ENCODE measurements at places on chromosomes 5 and 9. TPM values are rescaled to one million over a fixed set of nuclear protein-coding genes. Genes with fewer than 3 reads are reported as not detected.

- DNase-seq = no peak
These were observed 154.5 kb downstream of the DROSHA start for GRCh38 chr5:31377274-31377946.

DNA sequence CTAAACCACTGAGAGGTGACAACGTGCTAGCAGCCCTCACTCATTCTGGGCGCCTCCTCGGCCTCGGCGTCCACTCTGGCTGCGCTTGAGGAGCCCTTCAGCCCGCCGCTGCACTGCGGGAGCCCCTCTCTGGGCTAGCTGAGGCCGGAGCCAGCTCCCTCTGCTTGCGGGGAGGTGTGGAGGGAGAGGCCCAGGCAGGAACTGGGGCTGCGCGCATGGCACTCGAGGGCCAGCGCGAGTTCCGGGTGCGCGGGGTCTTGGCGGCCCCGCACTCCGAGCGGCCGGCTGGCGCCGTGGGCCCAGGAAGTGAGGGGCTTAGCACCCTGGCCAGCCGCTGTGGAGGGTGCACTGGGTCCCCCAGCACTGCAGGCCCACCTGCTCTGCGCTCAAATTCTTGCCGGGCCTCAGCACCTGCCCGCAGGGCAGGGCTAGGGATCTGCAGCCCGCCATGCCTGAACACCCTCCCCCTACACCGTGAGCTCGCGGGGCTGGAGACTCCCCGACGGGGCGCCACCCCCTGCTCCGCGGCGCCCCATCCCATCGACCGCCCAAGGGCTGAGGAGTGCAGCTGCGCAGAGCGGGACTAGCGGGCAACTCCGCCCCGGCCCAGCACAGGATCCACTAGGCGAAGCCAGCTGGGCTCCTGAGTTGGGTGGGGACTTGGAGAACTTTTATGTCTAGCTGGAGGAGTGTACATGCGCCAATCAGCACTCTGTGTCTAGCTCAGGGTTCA lies 11.8 kb upstream of the UBE2D2 start:
- DNase-seq = peak; percentile 47

DNA sequence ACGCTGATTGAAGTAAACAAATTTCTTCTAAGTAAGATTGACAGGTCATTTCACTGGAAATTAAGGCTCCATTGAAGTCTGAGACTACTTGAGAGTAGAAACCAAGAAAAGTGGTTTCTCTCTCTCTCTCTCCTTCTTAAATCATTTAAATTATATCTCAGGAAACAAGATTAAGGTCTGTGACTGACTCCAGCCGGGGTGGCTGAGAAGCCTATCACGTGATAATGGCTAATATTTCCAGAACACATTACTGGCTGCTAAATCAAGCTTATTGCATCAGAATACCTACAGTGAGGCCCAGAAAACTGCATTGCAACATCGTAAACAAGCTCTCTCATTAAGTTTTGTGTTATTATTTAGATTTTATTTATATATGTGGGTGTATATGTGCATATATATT lies 88.4 kb downstream of the PTCD2 start:
- no peak for DNase-seq

TMEM252 gene
- total RNA-seq = not detected

MSMP gene
- total RNA-seq = not detected

ITK gene
- total RNA-seq = 0.77 TPM
